NCI-H524 (cell line): ENCODE measurements at places on chromosomes 5 and 9.

DNA sequence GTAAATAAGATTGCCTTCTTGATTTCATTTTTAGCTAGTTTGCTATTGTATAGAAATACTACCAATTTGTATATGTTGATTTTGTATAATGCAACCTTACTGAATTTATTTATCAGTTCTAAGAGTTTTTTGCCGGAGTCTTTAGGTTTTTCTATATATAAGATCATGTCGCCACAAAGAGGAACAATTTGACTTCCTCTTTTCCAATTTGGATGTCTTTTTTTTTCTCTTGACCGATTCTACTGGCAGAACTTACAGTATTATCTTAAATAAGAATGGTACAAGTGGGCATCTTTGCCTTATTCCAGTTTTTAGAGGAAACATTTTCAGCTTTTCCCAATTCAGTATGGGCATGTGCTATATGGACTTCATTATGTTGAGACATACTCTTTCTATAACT lies 624.7 kb upstream of the ACO1 start:
- no peak for DNase-seq

DNA sequence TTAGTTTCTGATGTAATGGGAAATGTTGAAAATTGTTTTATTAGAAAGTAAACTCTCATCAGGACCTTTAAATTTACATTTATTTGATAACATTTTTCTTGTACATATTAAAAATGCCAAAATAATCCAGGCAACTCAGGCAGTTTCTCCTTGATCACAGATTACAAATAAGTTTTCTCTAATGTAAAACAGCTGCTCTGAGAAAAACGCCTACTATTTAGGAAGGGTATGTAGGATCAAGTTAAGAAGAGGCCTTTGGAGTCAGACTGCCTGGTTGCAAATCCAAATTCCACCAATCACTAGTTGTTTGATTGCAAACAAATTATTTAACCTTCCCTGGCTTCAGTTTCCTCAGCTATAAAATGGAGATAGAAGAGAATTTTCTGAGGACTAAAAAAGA lies 610.8 kb downstream of the PDE4D start:
- no peak for DNase-seq

DNA sequence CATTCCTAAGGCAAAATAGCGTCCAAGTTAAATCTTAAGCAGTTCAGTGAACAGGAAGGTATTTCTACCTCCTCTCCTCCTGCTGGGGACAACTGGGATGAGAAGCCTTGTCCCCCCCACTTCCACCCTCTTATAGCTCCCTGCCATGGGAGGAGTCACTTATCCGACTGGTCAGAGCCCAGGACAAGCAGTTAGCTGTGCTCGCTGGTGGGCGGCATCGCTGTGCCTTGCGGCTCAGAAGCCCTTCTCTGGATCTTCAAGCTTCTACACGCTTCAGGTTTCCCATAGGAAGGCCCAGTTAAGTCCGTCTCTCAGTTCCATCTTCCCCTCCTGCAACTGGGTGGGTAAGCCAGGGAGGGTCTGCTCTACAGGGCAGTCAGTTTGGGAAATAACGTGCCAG lies 77.2 kb downstream of the PAX5 start:
- DNase-seq: no peak

- DNase-seq: no peak
Measured at GRCh38 chr9:129009584-129010141, 18.5 kb downstream of the SH3GLB2 start.

DNA sequence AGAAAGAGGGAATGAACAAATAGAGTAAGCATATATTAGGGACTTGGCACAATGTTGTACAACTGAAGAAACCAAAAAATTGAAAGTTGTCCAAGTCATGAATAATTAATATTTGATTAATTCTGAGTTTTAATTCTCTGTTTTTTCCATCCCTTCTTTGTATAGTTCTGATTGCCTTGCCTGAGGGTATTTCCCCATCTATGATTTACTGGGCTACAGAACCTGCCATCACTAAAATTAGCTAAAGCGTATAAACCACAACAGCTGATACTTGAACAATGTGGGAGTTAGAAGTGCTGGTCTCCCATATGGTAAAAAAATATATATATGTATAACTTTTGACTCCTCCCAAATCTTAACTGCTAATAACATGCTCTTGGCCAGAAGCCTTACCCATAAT lies 1253.5 kb upstream of the CDH6 start:
- no peak for DNase-seq

GRCh38 chr5:124034963-124035362 lies 523.0 kb downstream of the CSNK1G3 start:
- DNase-seq: no peak

- DNase-seq: no peak
Measured at GRCh38 chr9:116174347-116174746, 20.8 kb downstream of the PAPPA start.

- DNase-seq: no peak
Measured at GRCh38 chr5:164351245-164351834, 845.9 kb downstream of the MAT2B start.

GRCh38 chr5:23627976-23628375 lies 120.6 kb downstream of the PRDM9 start:
- DNase-seq: no peak
